ENCODE measurements at places on chromosomes 16 and 17.
A peak's percentile ranks its signal among the peaks of the same experiment; 100 is the strongest.

- no peak for DNase-seq
These were observed 33.6 kb upstream of the SSTR5 start for GRCh38 chr16:1038932-1039331.

DNA sequence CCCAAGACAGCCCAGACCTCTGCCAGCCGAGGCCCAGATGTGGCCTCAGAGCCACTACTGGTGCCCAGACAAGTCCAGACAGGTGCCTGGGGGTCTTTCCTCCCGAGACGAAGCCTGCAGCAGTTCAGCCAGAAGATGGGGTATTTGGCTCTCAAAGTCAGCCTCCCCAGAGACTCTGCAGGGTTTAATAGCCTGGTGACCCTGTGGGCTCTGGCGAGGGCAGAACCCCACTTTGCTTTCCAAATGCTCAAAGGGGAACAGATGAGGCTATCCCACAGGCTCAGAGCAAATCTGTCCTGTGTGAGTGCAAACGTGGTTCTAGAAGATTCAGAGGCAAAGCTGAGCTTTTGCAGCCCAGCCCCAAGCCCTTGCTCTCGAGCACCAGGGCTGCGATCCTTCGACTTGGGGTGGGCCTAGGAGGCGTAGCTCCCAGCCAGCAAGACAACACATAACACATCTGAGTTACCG is 236.0 kb downstream of the MRTFB start:
- DNase-seq: no peak

DNA sequence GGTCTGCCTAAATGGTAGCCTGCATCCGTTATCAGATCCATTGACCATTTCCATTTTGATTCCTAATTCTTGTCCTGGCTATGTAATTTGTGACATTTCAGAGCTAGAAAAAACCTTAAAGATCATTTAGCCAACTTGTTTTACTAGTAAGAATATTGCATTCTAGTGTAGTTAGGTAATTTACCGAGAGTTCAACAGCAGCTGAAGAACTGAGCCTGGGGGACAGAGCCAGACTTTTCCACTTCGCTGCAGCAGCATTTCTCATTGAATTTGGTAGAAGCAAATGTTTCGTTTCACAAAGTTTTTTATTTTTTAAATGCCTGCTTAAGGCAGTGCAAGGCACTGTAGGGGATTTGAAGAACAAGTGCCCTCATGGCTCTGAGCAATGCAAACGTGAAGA is 59.2 kb upstream of the MARCHF10 start:
- no peak for DNase-seq

DNA sequence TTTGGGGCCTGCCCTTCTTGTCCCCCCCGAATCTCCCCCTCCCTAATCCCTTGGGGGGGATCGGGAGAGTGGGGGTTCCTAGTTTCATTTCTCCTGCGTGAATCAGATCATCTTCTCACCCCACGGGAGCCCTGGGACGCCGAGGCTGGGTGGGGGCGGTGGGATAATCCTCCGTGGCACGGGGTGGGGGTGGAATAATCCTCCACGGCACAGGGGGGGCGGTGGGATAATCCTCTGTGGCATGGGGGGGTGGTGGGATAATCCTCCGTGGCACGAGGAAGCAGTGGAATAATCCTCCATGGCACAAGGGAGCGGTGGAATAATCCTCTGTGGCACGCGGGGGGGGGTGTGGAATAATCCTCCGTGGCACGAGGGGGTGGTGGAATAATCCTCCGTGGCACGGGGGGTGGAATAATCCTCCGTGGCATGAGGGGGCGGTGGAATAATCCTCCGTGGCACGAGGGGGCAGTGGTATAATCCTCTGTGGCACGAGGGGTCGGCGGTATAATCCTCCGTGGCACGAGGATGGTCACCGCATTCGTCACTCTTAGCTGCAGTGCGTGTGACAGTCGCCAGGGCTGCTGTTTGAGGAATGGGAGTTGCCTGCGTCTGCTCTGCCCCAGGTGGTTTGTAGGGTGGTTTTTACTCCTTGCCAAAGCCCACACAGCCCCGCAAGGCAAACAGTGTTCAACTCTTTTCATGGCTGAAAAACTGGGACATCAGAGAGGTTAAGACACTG is 156.9 kb downstream of the LAT start:
- DNase-seq: no peak

GRCh38 chr16:89547291-89547690 is 13.2 kb upstream of the RPL13 start:
- no peak for DNase-seq

- DNase-seq: no peak
These were observed 65.6 kb downstream of the XYLT1 start for GRCh38 chr16:17404941-17405689.

DNA sequence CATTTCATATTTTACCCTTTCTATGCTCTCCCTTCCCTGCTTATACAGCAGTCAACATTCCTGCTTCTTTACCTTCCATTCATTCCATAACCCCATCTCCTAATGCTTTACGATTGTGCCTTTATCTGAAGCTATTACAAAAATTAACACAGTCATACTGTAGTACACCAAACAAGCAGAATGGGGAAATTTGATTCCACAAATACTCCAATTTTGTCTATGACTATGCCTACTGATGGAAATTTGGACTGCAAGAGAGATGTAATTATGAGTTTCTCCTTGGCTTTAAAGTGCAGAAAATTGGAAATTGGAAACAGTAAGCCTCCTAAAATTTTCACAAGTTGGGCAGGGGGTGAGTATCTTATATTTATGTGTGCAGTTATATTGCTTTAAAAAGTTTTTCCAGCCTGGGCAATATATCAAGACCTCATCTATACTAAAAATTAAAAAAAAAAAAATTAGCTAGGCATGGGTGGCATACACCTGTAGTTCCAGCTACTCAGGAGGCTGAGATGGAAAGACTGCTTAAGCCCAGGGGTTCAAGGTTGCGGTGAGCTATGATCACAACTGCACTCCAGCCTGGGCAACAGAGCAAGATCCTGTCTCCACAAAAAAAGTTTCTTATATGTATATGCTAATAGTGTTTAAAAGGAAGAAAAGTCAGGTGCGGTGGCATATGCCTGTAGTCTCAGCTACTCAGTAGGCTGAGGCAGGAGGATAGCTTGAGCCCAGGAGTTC is 3.0 kb downstream of the APPBP2 start:
- no peak for DNase-seq

DNA sequence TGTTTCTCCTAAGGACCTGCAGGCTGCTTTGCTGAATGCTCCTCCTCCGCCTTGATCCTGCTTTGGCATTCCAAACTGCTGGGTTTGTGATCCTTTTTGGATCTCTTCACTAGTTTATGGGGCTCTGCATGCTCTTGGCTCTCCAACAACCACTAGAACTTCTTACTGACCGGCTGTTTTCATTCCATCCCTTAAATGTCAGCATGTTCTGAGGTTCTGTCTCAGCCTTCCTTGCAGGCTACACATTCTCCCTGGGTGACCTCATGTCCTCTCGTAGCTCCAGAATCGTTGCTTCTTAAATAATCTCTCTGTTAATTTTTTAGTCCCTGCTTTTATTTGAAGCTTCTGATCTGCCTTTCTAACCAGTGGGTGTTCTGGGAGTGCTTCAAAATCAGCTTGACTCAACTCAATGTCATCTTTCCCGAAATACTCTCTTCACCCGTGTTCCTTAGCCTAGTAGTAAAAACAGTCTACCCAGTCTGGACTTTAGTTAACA is 119.0 kb upstream of the HS3ST2 start:
- no peak for DNase-seq

- DNase-seq: no peak
These were observed 407.0 kb upstream of the TOM1L1 start for GRCh38 chr17:54493691-54494090.

- DNase-seq: no peak
These were observed 30.8 kb downstream of the NOG start for GRCh38 chr17:56624309-56624708.

GRCh38 chr17:411421-412120 is 59.0 kb upstream of the RPH3AL start:
- no peak for DNase-seq

DNA sequence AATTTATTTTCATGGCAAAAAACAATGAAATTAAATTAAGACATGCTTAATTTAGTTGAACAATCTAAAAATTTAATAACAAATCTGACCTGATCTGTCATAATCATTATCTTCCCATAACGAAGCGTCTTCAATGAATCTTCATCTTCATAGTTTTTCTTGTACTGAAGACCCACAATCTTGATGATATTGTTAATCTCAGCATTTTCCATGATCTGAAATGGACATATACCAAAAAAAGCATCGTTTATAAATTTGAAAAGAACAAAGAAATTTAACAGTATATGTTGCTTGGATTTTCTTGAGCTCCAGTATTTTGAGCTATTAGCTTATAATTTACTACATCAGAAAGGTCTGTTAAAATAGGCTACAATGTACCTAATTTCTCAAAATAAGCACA is 10.2 kb downstream of the TOP2A start:
- DNase-seq: no peak

DNA sequence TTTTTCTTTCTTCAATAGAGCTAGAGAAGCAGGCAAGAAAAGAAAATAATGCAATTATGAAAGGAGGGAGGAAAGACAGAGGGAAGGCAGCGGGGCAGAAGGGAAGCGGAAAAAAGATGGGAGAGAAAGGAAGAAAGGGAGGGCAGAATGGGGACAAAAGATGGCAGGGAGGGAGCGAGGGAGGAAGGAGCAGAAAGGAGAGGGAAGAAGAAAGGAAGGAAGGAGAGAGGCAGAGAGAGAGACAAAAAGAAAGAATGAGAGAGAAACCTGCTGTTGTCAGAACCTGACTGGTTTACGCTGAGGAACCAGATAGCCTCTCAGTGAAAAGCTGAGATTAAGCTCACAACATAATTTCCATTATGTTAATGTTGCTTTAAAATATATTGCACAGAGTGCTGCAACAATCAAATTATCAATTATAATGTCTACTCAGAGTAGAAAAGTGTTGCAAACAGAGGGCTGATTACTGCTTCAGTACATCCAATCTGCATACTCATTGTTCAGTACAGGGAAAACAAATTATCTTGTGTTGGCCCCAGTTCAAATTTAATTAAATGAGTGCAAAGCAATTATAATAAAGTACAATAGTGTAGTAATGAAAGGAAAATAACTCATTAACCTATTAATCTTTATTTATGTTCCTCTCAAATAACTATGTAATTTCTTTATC is 32.0 kb upstream of the TOX3 start:
- DNase-seq: no peak

DNA sequence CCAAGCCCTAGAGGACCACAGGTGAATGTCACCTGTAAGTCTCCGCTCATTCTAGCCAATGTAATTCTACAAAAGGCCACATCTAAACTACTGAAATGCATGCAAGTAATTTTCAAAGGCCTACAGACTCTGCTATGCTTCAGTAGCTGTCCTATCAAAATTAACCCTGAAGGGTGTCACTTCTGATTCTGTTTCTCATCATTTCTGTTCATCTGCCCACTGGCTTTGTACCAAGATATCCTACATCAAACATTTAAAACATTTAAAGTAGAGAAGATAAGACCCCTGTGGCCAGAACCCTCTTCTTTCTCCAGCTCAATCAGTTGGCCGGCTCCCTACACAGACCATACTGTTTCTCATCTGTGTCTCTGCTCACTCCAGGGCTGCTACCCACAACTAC is 21.5 kb downstream of the PHF12 start:
- no peak for DNase-seq

- DNase-seq: no peak
These were observed 548 bp downstream of the TBX2 start for GRCh38 chr17:61400066-61400716.

DNA sequence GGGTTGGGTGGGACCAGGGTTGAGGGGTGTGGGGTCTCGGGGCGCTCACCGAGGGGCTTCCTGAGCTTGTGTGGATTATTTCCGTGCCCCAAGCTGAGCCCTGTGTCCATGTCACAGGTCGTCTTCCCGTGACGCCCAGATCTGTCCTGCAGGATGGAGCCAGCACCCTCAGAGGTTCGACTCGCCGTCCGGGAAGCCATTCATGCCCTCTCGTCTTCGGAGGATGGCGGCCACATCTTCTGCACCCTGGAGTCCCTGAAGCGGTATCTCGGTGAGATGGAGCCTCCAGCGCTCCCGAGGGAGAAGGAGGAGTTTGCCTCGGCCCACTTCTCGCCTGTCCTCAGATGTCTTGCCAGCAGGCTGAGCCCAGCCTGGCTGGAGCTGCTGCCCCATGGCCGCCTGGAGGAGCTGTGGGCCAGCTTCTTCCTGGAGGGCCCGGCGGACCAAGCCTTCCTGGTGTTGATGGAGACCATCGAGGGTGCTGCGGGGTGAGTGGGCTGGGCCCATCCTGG is 1.0 kb downstream of the TELO2 start:
- no peak for DNase-seq

DNA sequence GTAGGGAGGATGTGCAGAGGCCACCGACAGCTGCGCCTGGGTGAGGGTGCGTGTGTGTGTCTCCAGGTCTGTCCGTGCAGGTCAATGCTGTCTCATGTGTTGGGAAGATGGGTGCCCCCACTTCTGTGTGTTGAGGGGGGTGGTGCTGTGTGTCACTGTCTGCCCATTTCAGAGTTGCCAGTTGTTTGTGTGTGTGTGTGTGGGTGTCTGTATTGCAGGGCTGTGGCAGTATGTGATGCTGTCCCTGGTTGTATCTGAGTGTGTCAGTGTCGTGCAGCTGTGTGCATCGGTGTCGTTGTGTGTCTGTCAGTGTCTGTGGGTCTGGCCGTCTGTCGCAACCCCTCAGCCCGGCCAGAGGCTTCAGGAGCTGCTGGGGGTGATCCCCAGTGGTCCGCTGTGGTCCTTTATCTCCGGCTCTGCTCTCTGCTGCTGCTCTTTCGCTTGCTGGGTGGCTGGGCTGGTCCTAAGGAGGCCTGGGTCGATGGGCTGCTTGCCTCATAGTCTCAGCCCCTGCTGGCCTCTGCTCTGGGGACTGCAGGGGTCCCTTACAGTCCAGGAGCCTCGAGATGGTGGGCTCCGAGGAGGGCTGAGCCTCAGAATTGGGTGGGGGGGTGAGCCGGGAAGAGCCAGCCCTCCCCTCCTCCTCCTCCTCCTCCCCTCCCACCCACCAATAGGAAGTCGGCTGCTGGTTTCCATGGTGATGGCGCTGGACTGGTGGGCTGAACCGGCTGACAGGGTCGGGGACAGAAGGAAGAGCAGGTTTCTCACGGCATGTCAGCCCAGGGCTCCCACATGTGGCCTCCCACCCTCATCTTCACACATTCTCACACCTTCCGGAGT is at the start of gene TSPOAP1:
TSPOAP1 (minus strand) TSS at position 601 of the 840 bp plus-strand sequence. CDS start 875 bp downstream, outside the sequence.
- peak; percentile 85 for DNase-seq

- DNase-seq: peak; percentile 11
These were observed 28.7 kb downstream of the KIAA0513 start for GRCh38 chr16:85056211-85056748.

DNA sequence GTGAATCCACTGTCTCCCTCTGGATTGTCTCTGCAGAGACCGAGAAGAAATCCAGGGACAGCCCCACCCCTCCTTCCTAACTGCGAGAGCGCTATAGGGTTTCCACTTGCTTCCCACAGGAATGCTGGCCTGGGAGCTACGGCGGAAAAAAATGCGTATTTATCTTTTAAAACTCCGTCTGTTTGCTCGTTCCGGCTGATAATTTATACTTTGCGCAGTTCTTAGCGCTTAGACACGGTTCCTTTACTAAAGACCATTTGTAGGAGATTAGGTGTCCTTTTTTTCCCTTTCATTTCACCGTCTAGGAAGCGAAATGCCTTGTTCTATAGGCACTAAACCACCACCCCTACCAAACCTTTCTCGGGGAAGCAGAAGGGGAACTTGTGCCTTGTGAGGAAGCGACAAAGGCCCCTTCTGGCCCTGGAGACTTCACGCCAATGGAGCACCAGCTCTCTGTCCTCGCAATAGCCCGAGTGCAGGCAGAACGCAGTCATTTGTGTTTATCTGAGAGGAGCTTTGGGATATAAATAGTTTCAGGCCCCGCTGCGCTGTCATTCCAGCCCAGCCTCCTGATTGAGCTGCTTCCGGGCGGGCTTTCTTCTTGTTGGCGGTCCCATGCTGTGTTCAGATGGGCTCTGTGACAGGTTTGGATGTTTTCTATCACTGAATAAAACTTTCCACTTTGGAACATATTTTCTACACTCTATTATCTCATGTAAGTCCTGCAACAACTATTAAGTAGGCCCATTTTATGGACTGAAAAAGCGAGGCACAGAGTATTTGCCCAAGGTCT is 791 bp upstream of the SUPT4H1 start:
- no peak for DNase-seq
